ENCODE measurements at places on chromosomes 7 and 10.

- no peak for DNase-seq
Measured at GRCh38 chr10:2476812-2477553, 590.4 kb upstream of the PFKP start.

DNA sequence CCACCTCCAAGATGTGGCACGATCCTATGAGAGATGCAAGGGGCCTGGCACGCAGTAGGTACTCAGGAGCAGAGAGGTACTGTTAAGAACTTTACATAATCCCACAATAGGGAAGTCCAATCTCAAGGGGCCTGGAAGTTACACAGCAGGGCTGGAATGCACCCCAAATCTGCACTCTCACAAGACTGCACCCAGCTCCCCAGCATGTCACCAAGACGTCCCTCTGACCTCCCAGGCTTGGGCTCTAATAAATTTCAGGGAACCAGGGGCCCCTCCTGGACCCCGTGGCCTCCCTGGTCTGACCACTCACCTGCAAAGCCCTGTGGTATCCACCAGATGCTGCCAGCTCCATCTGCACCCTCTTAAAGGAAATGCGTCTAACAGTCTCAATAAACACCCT lies 94.9 kb downstream of the OAT start:
- DNase-seq, result no peak

DNA sequence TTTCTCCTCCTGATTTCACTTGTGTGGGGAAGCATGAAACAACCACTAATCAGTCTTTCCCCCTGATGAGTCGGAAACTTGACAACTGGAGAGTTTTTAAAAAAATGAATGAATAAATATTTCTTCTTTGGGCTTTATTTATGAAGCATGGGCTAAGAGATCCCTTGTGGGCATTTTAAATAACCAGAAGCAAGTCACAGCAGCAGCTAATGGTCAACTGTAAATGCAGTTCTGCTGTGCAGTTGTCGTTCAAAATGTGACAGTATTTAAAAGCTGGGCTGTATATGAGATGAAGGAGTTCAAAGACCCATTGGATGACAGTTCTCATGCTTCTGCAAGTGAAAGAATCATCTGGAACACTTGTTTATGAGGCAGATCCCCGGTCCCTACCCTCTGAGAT lies 54.1 kb downstream of the STEAP1B start:
- no peak for DNase-seq

GRCh38 chr7:158588085-158588877 lies 658 bp upstream of the PTPRN2 start:
- DNase-seq, result no peak

GRCh38 chr7:76196786-76197185 lies 4.9 kb upstream of the SRRM3 start:
- no peak for DNase-seq

DNA sequence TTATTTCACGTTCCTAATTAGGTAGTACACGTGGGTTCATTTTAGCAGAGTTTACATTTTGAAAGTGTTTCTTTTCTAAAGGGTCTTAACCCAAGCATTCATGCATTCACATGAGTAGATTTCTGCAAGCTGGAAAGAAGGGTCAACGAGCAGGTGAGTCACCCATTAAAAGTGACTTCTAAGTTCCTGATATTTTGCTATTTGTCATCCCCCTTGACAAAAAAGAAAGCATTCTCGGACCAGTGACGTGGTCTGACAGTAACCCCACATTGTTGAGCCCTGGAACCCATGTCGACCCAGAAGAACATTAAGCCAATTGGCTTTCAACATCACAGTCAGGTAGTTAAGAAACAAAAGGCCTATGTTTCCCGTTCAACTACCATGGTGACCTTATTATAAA lies 49.6 kb downstream of the ABCB5 start:
- DNase-seq, result no peak

GRCh38 chr10:5932345-5932744 lies 42.3 kb downstream of the FBH1 start:
- no peak for DNase-seq

DNA sequence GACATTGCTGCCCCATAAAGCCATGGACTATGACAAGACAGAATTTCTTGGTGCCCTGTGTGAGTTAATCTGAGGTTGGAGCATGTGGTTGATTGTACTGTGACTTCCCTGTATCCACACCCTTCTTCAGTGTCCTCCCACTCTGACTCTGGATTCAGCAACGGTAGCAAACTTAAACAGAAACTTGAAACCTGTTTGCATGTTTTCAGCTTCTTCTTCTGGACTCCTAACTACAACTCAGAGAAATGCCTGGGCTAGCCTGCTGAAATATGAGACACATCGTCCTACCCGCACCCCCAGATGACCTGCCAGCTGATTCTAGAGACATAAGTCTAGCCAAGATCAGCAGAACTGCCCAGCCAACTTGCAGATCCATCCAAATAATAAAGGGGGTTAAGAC lies 78.4 kb downstream of the IPMK start:
- DNase-seq, result peak; percentile 58

- DNase-seq, result no peak
Measured at GRCh38 chr10:50544095-50544856, 79.5 kb downstream of the SGMS1 start.

- DNase-seq, result no peak
Measured at GRCh38 chr10:81145975-81146374, 608.3 kb downstream of the SH2D4B start.

- no peak for DNase-seq
Measured at GRCh38 chr7:100575746-100576383, 2.2 kb upstream of the SAP25 start.

DNA sequence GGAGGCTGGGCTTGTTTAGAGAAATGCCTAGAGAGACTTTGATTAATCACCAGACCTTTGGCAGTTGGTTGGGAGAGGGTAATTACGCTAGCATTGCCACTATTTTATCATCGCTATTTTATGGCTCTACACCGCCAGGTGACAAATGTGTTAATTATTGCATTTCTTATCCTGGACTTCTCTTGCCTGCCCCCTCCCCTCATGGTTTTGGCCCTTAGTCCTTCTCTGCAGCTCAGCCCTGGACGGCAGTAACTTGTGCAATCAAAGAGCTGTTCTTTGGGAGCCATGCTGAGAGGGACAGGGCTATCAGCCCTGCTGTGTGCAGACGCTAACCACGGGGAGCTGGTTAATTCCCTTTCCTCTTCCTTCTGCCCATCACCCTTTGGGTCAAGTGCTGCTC lies 585.0 kb downstream of the AUTS2 start:
- no peak for DNase-seq

DNA sequence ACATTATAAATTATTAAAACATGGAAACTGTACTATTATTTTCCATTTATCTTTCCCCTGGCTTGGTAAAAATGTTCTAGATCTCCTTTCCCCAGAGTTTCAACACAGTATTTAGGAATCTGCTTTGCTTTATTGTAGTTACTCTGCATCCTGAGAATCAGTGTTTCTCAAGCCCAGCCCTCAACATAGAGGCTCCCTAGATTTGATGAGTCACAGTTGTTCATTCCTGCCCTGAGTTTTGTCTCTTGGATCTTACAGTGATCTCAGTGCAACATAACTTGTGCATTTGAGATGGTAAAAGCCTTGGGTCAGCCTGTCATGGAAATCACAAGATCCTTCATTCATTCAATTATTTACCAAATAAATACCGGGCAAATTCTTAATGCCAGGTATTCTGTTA lies 63.0 kb downstream of the VAX1 start:
- DNase-seq, result no peak

GRCh38 chr10:70974351-70974901 lies 86.1 kb upstream of the PCBD1 start:
- no peak for DNase-seq

DNA sequence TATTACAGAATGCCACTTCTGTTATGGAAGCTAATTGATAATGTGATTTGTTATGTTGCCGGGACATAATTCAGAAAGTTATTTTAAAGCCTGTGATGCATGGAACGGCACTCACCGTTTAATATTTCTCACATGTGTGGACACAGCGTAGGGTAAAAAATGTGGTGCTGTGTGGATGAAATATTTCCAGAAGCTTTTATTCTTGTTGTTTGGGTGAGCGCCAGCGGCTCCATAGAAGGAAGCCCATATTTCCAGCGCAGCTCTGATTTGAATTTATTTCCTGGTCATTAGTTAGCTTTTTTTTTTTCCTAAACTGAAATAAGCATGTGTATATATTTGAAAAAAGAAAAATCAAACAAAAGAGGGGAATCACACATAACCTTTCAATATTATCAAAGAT lies 20.2 kb upstream of the NKX6-2 start:
- DNase-seq, result no peak

DNA sequence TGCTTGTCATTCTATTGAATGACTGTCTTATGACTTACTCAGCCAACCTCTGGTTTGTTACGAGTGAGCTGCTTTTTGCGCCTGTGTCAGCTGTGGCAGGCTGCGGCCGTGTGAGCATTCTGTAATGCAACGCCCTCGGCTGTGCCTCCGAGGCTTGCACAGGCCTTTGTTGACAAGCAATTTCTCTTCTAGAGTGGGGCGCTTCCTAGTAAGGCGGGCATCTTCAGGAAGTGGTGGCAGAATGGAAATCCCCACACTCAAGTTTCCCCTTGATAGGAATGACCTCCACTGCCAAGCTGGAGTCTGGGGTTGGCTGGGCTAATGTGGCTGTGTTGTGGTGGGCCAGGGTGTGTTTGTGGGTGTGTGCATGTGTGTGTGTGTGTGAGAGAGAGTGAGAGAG lies 20.2 kb upstream of the TMEM178B start:
- DNase-seq, result no peak

GRCh38 chr10:1185911-1186682 lies 129.9 kb downstream of the WDR37 start:
- DNase-seq, result no peak

GRCh38 chr7:11833431-11833830 lies 1.4 kb upstream of the THSD7A start:
- no peak for DNase-seq
